ENCODE measurements at places on chromosomes 7 and 10.

DNA sequence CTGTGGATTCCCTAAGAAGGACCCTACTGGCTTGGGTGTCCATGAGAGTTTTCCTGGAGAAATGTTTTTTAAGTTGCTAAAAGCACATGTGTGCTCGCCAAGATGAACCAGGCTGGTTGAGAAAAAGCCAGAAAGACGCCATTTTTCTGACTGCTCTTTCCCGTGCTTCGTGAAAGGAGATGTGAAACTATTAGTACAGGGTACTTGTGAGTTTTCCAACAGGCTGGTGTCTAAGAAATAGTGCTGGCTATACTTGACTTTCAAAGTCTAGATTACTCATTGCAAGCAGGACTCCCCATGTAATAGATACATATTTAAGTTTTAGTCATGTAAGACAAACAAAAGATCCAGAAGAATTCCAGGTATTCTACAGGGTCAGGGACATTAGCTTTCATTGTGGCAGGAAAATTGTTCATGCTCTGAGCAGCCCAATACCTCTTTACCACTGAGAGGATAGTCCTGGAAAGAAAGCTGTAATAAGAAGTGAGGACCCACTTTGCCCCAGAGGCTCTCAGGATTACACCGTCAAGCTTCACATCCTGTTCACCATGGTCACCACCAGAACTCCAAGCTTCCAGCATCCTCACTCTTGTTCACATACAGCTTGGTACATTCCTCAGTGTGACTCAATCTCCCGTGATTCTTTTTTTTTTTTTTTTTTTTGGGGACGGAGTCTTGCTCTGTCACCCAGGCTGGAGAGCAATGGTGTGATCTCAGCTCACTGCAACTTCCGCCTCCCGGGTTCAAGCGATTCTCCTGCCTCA, 43.8 kb upstream of the ICA1 start:
- no peak for DNase-seq

DNA sequence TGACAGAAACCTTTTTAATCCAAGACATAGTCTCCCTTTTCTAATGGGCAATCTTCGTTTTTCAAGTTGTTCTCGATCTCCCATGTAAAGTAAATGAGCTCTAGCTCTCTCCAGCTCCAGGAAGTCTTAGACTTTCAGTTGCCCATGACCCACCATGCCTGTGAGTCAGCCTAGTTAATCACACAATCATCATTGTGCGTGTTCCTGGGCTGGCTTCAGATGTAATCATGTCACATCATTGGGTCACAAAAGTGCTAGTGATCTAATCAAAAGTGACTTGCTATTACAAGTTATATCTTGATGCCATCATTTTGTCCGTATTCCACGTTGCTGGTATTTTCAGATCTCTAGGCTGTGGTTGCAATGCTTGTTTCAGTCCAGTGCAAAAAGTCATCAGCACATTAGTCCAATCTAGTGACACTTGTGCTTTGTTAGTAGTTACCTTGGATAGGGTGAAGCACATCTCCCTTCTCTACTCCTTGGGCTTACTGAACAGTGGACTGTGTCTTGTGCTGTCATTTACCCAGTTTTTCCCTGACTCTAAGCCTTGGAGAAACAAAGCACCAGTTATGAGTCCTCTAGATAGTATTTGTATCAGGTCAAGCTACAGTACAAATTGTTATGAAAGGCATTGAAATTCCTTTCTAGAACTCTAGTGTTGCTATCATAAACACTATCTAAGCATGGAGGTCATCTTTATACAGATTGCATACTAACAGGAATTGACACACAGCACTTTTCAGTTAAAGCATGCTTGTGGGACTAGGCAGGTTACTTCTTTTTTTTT, 316.6 kb downstream of the GFRA1 start:
- DNase-seq, result no peak

DNA sequence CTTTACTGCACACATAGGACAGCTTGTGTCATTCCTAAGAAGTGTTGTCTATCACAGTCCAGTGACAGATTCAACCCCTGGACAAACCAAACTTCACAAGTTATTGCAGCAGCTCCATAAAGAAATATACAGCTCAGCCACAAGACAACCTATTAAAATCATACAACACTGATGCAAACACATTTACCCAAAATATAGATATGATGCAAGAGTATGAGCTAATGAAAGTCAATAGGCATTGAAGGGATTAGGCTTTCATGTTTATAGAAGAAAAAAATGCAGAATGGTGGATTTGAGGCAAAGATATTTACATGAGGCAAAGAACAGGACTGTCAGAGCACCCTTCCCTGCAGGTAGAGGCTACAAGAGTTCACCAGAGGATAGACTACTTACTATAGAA, 14.9 kb upstream of the RAPGEF5 start:
- no peak for DNase-seq

DNA sequence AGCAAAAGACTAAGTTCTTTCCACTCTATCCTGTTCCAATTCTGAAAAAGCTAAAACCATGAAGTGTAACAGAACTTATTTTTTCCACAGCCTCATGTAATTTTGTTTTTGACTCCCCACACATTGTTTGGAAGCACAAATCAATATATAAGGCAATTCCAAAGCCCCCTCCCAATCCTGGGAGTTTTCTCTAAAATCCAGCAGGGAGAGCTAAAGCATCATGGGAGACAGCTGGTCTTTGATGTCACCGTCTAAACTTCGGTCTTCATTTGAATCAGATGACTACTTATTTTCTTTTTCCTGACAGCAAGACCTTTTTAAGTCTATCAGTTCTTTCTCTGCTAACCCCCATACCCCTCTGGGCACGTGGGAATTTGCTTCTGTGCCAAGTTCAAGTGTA, 33.3 kb upstream of the PON1 start:
- no peak for DNase-seq

DNA sequence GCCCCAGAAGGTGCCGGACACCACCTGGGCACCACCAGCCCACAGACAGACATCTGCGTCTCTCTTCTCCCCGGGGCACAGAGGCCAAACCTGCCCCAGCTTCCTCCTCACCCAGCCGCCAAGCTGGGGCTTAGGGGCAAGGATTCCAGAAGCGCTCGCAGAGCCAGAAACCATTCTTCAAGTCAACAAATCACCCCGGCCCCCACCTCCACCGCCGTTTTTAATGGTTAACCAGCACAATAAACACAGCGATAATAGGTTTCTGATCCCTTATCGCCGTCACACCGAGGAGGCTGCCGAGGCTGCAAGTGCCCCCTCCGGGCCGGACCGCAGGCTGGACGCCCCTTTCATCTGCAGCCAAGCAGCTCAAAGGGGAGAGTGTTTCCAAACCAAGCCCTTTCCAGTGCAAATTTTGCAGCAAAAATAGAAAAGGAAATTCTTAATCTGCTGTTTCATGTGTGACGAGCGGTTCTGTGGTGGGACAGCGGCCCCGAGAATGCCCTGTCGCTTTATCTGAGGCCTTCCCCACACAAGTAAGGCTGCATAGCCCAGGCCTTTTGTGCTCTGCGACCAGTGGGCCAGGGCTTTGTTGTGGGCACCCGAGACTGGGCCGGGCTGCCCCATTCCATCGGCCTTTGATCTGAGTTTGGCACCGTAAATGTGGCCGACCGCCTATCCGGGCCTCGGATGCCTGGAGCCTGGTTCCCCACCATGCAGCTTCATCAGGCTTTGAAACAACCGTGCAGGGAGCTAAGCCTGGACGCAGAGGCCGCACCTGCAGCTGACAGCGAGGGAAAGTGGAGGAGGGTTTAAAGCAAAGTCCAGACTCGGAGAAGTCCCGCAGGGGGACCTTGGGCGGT, 83.2 kb downstream of the FOXL3 start:
- DNase-seq, result no peak

- DNase-seq, result no peak
Measured at GRCh38 chr10:76336213-76336963, 905.0 kb downstream of the LRMDA start.

GRCh38 chr7:77859343-77859742, 60.8 kb downstream of the PHTF2 start:
- DNase-seq, result no peak

DNA sequence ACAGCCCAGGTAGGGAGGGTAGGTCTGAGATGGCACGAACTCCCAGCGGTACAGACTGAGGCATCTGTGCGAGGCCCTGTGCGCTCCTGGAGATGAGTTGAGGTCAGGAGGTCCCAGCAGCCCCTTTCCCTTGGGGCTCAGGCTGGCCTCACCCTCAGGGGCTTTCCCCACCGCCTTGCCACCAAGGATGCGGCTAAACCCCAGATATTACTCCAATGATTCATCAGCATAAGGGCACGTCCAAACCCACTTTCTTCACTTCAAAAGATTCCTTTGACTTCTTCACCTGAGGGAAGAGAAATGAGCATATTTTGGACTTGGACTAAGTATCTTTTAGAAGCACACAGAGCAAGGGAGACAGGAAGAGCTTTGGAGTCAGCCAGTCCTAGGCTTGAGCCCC, 20.3 kb downstream of the UROS start:
- DNase-seq, result no peak

Measured in caudate nucleus (tissue), 63 donors.